ENCODE measurements at places on chromosomes 7 and 10. TPM values are rescaled to one million over a fixed set of nuclear protein-coding genes. Genes with fewer than 3 reads are reported as not detected.
A peak's percentile ranks its signal among the peaks of the same experiment; 100 is the strongest.

- DNase-seq: peak; percentile 39
These were observed 36.0 kb upstream of the GLI3 start for GRCh38 chr7:42272793-42273665.

Gene PILRA
- total RNA-seq: not detected

- peak; percentile 11 for DNase-seq
These were observed 58.7 kb upstream of the COMTD1 start for GRCh38 chr10:75294518-75294865.

Gene REPIN1
- total RNA-seq: 237 TPM

Gene OR2A5
- total RNA-seq: not detected

Gene NOS3
- total RNA-seq: 0.74 TPM

DNA sequence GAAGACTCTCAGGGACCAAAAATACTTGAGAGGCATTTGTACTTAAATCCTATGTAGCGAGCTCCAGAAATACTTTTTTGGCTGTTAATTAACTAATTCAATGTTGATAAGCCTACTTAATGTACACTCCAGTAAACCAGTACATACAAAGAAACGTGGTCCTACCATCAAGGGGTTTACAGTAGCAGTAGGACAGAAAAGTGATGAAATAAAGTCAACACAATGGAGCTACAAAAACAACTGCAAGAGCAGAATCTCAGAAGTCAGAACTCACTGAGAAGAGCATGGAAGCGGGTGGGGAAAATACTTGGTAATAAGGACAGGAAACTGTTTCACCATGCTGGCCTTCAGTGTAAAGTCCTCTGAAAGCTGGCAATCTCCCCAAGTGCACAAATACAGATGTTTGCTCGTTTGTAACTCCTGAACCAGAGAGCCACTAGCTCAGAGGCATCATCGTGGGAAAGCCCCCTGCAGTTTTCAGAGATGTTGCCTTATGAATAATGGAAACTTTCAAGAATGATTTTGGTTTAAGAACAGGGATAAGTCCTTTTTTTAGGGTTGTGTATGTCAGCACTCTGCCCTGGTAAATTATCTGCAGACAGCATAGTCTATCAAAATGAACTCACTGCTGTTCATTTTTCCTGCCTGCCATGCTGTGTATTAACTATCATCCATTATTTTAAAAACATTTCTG lies 233.2 kb downstream of the SORCS1 start:
- DNase-seq: no peak

- no peak for DNase-seq
These were observed 34.1 kb upstream of the SLC26A3 start for GRCh38 chr7:107837145-107837512.

DNA sequence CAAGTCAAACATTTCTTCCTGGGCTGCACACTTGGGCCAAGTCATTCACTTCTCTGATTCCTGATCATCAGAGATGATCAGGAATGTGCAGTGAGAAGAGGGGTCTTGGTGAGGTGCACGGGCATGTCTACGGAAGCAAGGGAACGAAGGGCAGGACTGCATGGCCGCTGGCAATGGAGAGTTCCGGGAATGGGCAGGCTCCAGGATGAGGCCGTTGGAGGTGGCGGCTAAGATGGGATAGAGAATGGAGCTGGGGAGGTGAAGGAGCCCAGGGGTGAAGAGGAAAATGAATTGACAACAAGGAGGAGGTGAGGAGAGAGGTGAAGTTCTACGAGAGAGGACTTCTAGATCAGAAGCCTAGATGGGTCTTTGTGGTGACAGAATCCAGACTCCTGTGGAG lies 260.0 kb downstream of the GRID1 start:
- DNase-seq: no peak

GRCh38 chr10:92640107-92640506 lies 47.2 kb downstream of the KIF11 start:
- DNase-seq: peak; percentile 21

- DNase-seq: no peak
These were observed 101.0 kb upstream of the JCAD start for GRCh38 chr10:30160271-30160982.

GRCh38 chr7:127655720-127656119 lies 3.7 kb downstream of the SND1 start:
- DNase-seq: no peak

- peak; percentile 51 for DNase-seq
These were observed 1.4 kb upstream of the SVIL start for GRCh38 chr10:29636178-29636577.

DNA sequence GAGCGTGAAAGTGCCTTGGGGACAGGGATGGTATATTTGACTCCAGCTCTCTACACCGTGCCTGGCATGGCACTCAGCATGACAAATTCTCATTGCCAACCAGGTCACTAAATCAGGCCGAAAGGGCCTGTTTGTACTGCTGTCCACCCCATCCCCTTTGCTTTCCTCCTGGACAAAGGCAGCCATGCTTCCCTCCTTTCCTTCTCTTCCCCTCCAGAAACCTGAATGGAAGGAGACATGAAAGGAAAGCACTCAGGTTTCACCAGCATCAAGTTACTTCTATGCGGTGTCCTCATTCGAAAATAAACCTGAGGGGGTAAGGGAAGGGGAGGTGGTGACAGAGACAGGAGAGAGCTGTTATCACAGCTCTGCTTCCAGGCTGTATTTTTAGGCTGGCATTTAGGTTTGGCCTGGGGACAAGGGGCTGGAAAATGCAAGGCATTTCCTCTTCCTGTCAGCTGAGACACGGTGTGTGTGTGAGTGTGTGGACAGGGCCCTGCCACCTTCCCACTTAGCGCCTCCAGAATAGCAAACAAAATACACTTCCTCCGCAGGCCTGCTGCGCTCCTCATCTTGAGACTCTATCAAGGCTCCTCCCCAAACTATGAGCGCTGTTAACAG lies 79.9 kb upstream of the COL13A1 start:
- peak; percentile 52 for DNase-seq

Gene AASS
- 18.9 TPM for total RNA-seq

DNA sequence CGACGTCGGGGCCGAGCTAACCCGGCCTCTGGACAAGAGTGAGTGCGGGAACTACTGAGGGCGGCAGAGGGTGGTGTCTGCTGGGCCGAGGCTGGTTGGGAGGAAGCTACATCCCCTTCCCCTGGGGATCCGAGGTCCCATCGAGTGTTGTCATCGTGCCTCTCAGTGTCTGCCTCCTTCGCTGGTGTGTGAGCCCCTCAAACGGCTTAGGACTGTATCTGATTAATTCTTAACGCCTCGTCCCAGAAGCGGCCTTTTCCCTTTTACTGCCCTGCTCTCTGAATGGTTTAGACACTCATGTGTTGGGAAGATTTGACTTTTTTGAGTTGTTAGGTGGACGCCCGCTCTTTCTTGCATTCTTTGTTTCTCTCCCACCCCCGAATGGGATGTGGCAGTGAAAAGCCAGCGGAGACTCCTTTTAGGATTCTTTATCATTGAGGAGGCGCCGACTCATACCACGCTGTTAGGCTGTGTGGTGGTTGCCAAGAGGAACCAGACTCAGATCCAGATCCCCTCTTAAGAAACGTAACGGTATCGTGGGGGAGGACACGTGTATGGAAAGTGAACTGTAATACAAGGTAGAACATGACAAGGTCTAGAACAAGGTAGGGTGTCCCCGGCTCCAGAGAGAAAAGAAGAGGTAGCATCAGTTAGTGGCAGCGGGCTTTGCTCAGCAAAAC lies 631 bp downstream of the SUPV3L1 start:
- DNase-seq: no peak

- DNase-seq: peak; percentile 61
These were observed 42.9 kb downstream of the MKLN1 start for GRCh38 chr7:131370523-131370968.

DNA sequence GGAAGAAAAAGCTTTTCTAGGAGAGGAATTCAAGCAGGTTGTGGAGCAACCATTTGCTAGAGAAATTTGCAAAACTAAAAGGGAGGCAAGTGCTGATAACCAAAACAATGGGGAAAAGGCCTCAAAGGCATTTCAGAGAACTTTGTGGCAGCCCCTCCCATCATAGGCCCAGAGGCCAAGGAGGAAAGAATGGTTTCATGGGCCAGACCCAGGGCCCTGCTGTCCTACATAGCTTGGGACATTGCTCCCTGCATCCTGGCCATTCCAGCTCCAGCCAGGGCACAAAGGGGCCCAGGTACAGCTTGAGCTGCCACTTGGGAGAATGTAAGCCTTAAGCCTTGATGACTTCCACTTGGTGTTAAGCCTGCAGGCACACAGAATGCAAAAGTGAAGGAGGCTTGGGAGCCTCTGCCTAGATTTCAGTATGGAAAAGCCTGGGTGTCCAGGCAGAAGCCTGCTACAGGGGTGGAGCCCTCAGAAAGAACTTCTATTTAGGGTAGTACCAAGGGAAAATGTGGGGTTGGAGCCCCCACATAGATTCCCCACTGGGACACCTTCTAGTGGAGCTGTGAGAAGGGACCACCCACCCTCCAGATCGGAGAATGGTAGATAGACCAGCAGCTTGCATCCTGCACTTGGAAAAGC lies 91.2 kb downstream of the RALA start:
- DNase-seq: no peak

Gene AZGP1
- total RNA-seq: not detected

DNA sequence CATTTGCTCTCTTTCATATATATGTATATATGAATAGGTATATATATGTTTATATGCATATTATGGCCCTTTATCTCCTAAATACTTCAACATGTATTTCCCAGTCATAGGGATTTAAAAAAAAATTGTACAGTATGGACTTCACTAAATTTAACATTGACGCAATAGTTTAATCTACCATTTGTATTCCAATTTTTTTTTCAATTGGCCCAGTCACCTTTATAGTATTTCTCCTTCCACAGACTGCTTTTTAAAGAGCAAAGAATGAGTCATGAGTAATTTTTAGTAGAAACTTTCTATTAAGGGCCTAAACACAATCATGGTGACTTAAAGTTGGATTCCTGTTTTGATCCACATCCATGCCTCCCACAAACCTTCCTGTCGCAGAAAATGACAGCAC lies 20.5 kb downstream of the CCSER2 start:
- DNase-seq: peak; percentile 62

Gene CROT
- total RNA-seq: 22.2 TPM

- no peak for DNase-seq
These were observed 15.1 kb upstream of the TTYH3 start for GRCh38 chr7:2616387-2617324.

DNA sequence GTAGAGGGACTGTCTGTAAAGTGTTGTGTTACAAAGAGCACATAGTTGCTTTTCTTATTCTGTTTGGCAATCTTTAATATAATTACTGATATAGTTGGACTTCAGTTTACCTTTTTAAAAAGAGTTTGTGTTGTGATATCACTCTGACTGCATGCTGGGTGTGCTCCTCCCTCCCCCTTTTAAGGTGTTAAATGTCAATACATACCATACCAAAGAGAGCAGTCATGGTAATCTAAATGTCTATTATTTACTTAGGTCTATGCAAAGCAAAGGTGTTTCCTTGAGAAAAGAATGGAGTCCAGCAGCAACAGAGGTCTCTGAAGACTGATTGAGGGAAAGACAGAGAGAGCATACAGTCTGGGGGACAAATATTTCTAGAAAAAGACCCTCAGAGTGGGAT lies 275.1 kb upstream of the NRP1 start:
- DNase-seq: no peak

Gene GPR37
- total RNA-seq: 1.3 TPM

Gene CDCA7L
- total RNA-seq: 97.8 TPM

DNA sequence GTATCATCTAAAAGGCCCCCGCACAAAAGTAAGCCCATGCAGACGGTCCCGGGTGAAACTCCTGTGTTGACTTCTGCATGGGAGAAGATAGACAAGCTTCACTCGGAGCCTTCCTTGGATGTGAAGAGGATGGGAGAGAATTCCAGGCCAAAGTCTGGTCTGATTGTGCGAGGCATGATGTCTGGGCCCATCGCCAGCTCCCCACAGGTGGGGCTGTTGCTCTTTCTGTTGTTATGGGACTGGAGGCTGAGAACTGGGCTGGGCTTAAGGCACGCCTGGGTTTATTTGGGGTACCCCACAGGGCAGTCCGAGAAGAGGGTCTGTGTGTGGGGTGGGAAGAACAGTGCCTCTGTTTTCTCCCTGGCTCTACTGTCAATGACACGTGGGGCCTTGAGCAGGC lies 14.6 kb downstream of the MINDY4 start:
- DNase-seq: no peak

DNA sequence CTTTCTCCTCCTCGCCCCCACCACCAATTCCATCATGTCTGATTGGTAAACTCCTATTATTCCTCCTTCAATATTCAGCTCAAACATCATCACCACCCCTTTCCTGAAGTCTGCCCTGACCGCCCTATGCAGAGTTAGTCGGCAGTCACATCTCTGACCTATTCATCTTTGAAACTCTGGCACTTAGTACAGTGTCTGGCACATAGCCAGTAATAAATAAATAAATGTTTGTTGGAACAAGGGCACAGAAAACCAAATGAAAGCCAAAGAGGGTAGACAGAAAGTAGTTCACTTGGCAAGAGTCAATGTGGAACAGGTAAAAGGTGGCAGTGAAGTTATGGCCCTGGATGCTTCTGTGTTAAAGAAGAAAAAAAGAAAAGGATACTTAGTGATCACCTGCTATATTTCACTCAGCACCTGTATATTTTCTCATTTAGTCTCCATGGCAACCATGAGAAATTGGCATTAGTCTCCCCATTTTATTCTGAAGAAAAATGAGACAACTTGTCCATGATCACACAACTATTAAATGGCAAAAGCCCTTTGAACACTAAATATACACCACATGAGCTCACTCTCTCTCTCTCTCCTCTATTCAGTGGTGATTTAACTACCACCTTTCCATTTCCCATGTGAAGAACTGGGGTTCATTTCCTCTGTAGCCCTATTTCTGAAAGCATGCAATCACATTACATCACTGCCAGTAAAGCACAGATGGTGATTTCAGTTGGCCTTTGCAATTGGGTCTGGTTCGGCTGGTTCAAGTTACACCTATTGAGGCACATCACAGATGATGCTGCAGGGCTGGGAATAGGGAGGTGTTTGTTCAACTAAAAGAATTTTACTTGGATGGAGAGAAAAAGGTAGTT lies 25.3 kb downstream of the CHCHD3 start:
- DNase-seq: no peak

DNA sequence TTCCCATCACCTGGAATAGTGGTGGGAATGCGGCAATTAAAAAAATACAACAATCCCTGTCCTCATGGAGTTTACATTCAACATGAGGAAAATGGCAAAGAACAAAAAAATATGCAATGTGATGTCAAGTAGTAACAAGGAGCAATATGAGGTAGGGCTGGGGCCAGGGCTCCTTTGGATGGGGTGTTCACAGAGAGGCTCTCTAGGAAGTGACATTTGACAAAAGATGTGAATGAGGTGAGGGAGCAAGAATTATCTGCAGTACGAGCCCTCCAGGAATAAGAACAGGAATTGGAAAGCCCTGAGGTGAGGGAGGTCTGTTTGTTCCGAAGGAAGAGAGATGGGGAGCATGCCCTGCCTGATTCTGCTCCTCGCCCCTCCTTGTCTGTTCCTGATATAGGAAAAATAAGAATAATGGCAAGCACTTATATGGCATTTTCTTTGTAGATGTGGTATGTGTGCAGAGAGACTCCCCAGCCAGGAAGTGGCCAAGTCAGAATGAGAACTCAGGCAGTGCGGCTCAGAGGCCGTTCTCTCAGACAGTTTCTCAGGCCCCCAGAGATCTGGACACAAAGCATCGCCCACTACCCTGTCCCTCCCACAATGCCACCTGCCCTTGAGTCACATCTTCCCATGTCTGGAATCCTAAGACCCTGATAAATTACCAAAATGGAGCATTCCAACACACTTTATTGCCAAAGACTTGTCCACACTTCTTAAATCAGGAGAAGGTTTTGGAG lies 105.6 kb downstream of the APBB1IP start:
- DNase-seq: no peak

GRCh38 chr7:28037220-28038010 lies 143.2 kb downstream of the JAZF1 start:
- DNase-seq: peak; percentile 100
